Esophagus squamous epithelium (tissue), 5 donors: ENCODE measurements at places on chromosomes 4 and X.

DNA sequence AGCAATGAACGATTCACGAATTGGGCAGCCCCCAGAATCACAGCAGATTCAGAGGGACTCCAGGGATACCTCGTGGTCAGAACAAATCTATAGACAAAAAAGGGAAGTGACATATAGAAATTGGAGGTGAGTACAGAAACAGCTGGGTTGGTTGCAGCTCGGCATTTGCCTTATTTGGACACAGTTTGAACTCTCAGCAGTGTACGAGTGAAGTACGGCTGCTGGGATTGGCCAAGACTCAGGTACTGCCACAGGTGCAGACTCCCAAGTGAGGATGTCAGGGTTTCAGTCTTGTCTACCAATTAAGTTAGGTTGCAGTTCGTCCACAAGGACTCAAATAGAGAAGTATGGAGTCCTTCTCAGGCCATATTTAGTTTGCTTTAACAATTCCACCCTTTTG, 28.2 kb downstream of the HTT-AS start:
- DNase-seq = no peak

DNA sequence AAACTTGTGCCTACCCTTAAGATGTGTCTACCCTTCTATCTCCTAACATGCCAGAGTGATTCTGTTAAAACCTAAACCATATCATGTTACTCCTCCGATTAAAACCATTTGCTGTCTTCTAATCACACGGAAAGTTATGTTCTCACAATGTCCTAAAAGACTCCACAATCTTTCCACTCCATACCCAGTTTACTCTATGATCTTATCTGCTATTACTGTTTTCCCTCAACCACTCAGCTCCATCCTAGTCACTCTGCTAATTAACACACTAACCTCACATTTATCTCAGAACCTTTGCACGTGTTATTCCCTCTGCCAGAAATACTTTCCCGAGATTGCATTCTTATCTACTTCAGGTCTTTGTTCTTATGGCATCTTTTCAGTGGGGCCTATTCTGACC, 47.6 kb upstream of the UPRT start:
- no peak for DNase-seq

GRCh38 chr4:40536032-40536431, 93.6 kb downstream of the RBM47 start:
- DNase-seq = no peak

DNA sequence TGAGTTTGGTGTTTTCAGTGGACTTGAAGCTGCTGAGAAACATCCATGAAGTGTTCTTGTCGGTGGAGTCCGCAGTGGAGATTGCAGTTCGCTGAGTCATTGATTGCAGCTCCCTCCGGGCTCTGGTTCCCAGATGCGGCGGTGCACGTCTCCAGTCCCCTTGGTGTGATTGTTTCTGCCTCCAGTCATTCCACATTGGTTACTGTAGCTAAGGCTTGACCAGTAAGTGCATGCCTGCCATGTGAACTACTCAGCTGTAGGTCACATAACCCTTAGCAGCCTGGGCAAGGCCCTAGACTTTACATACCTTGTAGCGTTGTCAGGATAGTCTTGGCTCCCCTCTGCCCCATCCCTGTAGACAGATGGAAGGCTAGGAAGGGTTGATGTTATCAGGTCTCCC, 53.8 kb upstream of the CLCN4 start:
- DNase-seq = no peak
